ENCODE measurements at places on chromosomes 3 and 15.

GRCh38 chr3:141000027-141000663 is 51.0 kb upstream of the SPSB4 start:
- DNase-seq: no peak

- no peak for DNase-seq
Observed at GRCh38 chr3:42057561-42058211, 33.5 kb upstream of the TRAK1 start.

DNA sequence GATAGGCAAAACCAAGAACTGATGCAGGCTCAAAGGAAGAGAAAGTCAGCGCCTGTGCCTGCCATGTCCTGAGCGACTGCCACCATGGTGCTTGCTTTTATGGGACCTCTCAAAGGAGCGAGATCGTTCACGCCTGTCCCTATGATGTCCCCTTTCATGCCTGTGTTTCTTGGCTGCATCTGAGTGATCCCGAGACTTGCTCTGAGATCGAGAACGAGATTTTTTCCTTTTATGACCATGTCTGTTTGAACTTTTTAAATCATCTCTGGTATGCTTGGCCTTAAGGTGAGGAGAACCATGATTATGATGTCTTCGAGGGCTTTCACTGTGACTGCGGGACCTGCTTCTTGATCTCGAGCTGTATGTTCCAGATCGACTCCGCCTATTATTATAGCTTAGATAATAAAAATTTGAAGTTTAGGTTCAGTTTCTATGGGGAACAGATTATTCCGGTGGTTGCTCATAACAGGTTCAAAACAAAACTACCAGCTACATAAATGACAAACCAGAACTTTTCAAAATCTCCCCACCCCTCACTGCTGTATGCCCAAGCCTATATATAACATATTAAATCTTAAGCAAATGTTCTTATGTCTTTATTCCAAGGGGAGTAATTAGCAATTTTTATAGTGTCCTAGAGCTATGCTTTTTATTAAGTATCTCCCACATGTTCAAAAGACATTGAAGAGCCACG is 11.6 kb downstream of the CCNL1 start:
- DNase-seq: no peak

DNA sequence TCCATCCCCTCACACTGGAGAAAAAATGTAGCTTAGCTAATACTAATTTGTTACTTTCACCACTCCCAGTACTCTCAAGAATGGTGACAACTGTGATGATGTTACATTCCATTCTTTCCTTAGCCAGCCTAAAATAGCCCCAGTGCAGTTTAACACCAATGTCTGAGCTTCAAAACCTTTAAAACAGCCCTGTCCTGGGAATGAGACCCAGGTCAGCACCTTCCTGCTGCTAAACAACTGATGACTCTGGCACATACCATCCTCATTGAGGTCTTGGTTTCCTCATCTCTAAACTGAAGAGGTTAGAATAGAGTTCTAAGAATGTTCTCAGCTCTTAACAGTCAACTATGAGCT is 3.8 kb downstream of the SCAMP2 start:
- DNase-seq: no peak

GRCh38 chr3:36514171-36514570 is 133.9 kb downstream of the STAC start:
- no peak for DNase-seq

Measured in stimulated activated CD4-positive, alpha-beta T cell treated with anti-CD3 and anti-CD28 coated beads, TNF-alpha, amount 100 ng/mL, for 4 hours (primary cell).